ENCODE measurements at places on chromosomes 12 and 14. TPM values are rescaled to one million over a fixed set of nuclear protein-coding genes. Genes with fewer than 3 reads are reported as not detected.

- H3K36me3 ChIP-seq, result no peaks in the 10 kb centered on the region
- no peak for DNase-seq
- no peaks in the 10 kb centered on the region for H3K27me3 ChIP-seq
- no peak overlapping the region for H3K4me3 ChIP-seq
Observed at GRCh38 chr12:85163752-85164321, 116.2 kb upstream of the ALX1 start.

DNA sequence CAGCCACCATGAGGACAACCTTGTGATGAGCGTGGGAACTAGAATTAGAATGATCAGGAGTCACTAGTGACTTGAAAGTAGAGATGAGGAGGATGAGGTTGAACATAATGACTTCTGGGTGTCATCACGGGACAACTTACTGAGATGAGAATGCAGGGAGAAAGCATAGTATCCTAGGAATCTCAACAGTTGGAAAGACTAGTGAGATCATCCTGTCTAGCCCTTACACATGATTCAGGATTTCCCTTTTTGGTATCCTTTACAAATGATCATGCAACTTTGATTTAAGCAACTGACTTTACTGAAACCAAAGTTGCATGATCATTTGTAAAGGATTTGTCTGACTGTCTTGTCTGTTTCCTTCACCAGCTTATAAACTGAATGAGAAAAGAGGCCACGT, 51.8 kb upstream of the HIF1A start:
- H3K27ac ChIP-seq, result no peak overlapping the region
- H3K4me3 ChIP-seq, result no peak overlapping the region
- H3K36me3 ChIP-seq, result no peaks in the 10 kb centered on the region
- no peak for DNase-seq
- H3K27me3 ChIP-seq, result no peaks in the 10 kb centered on the region

DNA sequence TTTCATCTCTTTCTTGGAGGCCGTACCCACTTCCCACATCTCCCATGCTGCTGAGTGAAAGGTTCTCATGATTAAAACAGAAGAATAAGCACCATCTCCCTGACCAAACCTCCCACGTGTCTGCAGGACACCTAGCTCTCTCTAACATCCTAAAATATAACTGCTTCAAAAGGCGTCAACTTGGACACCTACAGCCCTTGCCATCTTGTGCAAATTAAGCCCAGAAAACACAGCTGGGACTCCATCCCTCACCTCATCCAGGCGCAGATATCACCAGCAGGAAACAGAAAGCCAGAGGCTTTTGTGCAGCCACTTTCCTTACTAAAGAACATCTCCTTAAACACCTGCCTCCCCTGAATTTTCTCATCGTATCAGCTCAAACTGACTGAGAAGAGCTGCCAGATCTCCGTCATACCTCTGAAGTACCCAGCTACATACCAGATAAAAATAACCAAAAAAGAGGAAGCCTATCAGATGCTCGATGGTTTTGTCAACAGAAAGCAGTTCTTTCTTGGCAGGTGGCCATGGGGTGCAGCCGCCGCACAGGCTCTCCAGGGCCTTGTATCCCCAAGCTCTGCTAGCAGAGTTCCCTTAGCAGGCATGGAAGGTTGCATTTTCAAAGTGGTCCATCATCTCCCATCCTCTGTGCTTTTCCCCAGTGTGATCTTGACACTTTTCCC, 28.8 kb downstream of the MAP3K9 start:
- no peak for DNase-seq
- H3K27ac ChIP-seq, result no peak overlapping the region
- H3K4me1 ChIP-seq, result no peaks in the 10 kb centered on the region

DNA sequence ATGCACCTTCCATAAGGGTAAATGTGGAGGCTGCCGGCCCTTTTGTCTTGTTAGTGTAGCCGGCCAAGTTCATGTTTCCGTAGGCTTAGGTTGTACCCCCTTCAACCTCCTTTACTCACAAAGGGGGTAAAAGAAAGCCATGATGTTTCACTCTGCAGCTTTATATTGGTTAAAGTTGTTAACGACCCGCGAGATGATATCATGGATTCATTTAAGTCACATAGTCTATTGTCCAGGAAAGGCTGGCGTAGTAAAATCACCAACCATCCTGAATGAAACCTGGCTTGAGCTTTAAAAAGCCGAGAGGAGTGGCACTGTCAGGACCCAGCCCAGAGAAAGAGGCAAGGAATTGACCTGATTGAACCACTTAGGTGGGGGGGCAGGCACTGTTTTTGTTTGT, 1.3 kb downstream of the UNG start:
- peak overlapping the region; percentile 97 for H3K27ac ChIP-seq
- DNase-seq, result no peak
- no peaks in the 10 kb centered on the region for H3K27me3 ChIP-seq
- peaks cover 19% of the 10 kb centered on the region for H3K4me1 ChIP-seq

MAP3K9 gene
- 9.2 TPM for total RNA-seq

DNA sequence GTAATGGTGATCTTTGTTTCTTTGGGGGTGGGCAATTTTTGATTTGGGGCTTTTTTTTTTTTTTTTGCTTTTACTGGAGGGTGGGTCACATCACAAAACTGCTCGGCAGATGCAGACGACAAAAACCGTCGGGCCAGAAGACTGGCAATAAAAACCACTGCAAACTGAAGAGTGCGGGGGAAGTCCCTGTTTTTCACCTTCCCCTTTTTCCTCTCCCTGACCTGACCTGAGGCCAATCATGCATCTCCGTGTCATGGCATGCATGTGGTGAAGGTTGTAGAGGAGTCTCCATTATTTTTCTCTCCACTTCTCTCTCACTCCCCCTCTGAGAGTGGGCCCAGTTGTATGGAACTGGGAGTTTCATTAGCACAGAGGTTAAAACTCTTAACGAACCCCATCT, 57.5 kb downstream of the AP5M1 start:
- H3K36me3 ChIP-seq, result no peaks in the 10 kb centered on the region
- no peaks in the 10 kb centered on the region for H3K4me1 ChIP-seq
- no peak for DNase-seq
- H3K4me3 ChIP-seq, result no peak overlapping the region

CLEC2A gene
- 0.29 TPM for total RNA-seq

- H3K4me3 ChIP-seq, result no peak overlapping the region
- no peak overlapping the region for H3K27ac ChIP-seq
- peaks cover 69% of the 10 kb centered on the region for H3K27me3 ChIP-seq
- no peaks in the 10 kb centered on the region for H3K4me1 ChIP-seq
- H3K36me3 ChIP-seq, result no peaks in the 10 kb centered on the region
- DNase-seq, result no peak
Observed at GRCh38 chr14:95903616-95904107, 27.0 kb downstream of the TUNAR start.

MYF5 gene
- not detected for total RNA-seq

GRCh38 chr12:16165506-16165905, 112.0 kb downstream of the SLC15A5 start:
- H3K27ac ChIP-seq, result no peak overlapping the region
- no peak overlapping the region for H3K4me3 ChIP-seq
- no peaks in the 10 kb centered on the region for H3K4me1 ChIP-seq
- no peaks in the 10 kb centered on the region for H3K36me3 ChIP-seq
